ENCODE measurements at places on chromosomes 2 and 18.
A peak's percentile ranks its signal among the peaks of the same experiment; 100 is the strongest.

GRCh38 chr2:27263287-27264252 lies 723 bp upstream of the SLC30A3 start:
- DNase-seq: no peak
- no peaks in the 10 kb centered on the region for H3K36me3 ChIP-seq
- no peak overlapping the region for H3K27ac ChIP-seq
- peaks cover 72% of the 10 kb centered on the region for H3K27me3 ChIP-seq

- peaks cover 33% of the 10 kb centered on the region for H3K4me1 ChIP-seq
- H3K36me3 ChIP-seq: no peaks in the 10 kb centered on the region
- H3K27me3 ChIP-seq: no peaks in the 10 kb centered on the region
- H3K4me3 ChIP-seq: peak overlapping the region; percentile 99
- peak overlapping the region; percentile 98 for H3K27ac ChIP-seq
These were observed 1.0 kb downstream of the RTN4 start for GRCh38 chr2:55049043-55049820.

- H3K4me1 ChIP-seq: no peaks in the 10 kb centered on the region
- H3K36me3 ChIP-seq: no peaks in the 10 kb centered on the region
- no peak for DNase-seq
- no peak overlapping the region for H3K27ac ChIP-seq
These were observed 402.8 kb downstream of the RAD51AP2 start for GRCh38 chr2:17115466-17115865.

DNA sequence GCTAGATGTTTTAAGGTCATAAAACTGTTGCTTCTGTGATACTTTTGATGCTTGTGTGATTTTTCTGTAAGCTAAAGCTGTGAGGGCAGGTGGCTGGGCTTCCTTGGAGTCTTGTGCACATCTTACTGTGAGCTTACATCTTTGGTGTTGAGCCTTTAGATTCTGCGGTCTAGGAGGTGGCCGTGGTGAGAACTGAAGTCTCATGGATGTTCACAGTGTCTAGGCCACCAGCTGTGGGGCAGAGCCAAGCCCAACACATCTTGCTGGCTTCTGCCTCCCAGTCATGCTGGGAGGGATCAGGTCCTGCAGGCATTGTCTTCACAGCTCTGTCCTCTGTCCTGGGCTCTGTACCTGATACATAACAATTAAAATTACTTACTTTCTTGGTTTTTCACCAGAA lies 219.7 kb upstream of the HS6ST1 start:
- DNase-seq: no peak
- no peaks in the 10 kb centered on the region for H3K36me3 ChIP-seq
- H3K27ac ChIP-seq: no peak overlapping the region

DNA sequence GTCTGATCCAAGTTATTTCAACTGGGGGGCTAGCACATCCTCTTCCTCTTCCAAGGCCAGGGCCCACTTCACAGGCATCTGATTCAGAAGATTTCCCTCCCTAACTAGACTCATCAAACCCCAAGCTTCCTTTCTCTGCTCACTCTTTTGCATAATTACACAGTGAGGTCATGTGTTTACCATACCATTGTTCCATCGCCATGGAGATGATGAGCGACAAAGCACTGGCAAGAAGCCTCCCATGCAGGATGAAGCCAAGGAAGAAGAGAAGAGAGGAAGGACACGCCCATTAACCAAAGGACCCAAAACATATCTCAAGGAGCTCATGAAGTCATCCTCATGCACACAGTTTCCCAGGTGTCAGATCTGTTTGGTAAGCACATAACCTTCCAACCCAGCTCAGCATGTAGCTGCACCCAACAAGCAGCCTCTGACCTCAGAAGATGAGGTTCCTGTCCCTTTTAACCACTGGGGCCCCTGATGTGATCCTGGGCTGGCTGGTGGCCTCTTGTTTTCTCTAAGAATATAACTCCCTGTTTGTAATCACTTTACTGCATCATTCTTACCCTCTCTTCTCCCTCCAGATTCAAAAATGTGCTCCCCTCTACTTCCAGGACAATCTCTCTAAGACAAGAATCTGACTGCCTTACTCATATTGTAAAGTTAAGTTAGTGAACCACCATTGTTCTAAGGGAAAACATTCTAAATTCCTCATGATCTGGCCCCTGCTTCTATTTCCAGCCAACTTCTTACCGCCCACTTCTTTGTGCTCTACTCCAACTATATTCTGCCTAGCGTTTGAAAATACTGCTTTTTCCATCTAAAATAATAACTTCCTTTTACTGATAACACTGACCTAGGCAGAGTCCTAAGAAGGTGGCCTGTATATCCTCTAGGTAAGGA lies 190.1 kb downstream of the TTC32 start:
- H3K4me1 ChIP-seq: peaks cover 2% of the 10 kb centered on the region
- H3K4me3 ChIP-seq: no peak overlapping the region
- H3K27me3 ChIP-seq: no peaks in the 10 kb centered on the region

DNA sequence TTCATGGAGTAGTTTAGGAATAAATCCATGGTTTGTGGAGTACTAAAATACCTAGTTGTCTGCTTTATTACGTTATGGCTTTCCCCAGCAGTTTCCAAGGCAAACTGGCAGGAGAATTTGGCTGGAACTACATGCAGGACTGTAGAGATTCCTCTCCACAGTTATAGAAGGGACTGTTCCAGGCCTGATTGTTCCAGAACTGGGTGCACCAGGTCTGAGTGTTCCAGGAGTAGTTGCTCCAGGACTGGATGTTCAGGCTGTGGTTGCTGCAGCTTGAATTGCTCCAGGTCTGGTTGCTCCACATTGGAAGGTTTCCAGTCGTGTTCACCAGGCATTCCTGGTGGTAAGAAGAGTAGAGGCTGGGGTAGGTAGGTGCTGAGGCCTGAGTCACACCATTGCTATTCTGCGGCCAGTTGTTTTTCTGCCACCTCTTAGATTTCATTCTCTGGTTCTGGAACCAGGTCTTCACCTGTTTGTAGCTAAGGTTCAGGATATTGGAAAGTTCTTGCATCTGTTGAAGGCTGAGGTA lies 28.1 kb downstream of the SGPP2 start:
- H3K27ac ChIP-seq: no peak overlapping the region
- no peaks in the 10 kb centered on the region for H3K27me3 ChIP-seq
- H3K36me3 ChIP-seq: no peaks in the 10 kb centered on the region
- no peak for DNase-seq
- H3K4me3 ChIP-seq: no peak overlapping the region

DNA sequence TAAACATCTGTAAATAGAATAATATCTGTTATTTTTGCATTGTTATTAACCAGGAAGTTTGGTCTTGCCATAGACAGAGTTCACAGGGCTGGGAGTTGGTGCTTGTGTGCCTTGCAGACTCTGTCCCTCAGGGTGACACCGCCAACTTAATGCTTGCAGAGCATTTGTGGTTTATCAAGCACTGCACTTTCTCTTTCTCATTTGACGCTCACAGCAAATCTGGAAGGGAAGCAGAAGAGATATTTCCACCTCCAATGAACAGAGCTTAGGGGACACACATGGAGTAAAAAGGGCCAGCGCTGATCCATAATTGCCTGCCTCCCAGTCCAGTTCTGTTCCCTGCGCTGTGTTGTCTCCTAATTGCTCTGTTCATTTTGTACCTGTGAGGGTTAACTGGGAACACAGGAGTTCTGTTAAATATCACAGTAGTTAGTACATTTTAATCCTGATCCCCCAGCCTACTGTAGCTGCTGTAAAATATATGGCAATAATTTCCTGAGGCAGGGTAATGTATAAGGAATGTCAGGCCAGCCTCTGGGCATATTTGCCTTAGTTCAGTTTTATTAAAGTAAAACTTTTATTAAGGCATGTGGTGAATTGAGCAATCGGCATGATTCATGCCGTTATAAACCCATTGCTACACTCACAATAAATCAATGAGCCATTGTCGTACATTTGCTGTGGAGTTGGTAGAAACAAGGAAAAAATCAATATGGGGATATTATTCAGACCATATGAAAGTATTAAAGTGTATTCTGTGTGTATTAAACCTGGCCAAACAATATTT lies 182.5 kb upstream of the OSR1 start:
- peak; percentile 46 for DNase-seq
- H3K27ac ChIP-seq: peak overlapping the region; percentile 81
- H3K4me3 ChIP-seq: no peak overlapping the region
- H3K27me3 ChIP-seq: no peaks in the 10 kb centered on the region
- H3K36me3 ChIP-seq: no peaks in the 10 kb centered on the region
- H3K4me1 ChIP-seq: peaks cover 71% of the 10 kb centered on the region

- peaks cover 3% of the 10 kb centered on the region for H3K27me3 ChIP-seq
- DNase-seq: no peak
- no peaks in the 10 kb centered on the region for H3K36me3 ChIP-seq
- H3K4me3 ChIP-seq: no peak overlapping the region
These were observed 12.2 kb downstream of the PKDCC start for GRCh38 chr2:42060028-42060427.

GRCh38 chr2:61318553-61318952 lies 152.3 kb downstream of the USP34 start:
- H3K4me3 ChIP-seq: no peak overlapping the region
- no peaks in the 10 kb centered on the region for H3K27me3 ChIP-seq

GRCh38 chr18:34467058-34467457 lies 242.3 kb upstream of the NOL4 start:
- no peaks in the 10 kb centered on the region for H3K27me3 ChIP-seq
- H3K36me3 ChIP-seq: no peaks in the 10 kb centered on the region

GRCh38 chr2:67642046-67642382 lies 244.9 kb downstream of the ETAA1 start:
- peaks cover 6% of the 10 kb centered on the region for H3K27me3 ChIP-seq
- H3K36me3 ChIP-seq: no peaks in the 10 kb centered on the region
- H3K27ac ChIP-seq: no peak overlapping the region

- H3K4me3 ChIP-seq: no peak overlapping the region
- H3K27me3 ChIP-seq: no peaks in the 10 kb centered on the region
- no peak for DNase-seq
- no peaks in the 10 kb centered on the region for H3K36me3 ChIP-seq
- H3K27ac ChIP-seq: no peak overlapping the region
These were observed 379.0 kb upstream of the RND3 start for GRCh38 chr2:150866431-150866830.

DNA sequence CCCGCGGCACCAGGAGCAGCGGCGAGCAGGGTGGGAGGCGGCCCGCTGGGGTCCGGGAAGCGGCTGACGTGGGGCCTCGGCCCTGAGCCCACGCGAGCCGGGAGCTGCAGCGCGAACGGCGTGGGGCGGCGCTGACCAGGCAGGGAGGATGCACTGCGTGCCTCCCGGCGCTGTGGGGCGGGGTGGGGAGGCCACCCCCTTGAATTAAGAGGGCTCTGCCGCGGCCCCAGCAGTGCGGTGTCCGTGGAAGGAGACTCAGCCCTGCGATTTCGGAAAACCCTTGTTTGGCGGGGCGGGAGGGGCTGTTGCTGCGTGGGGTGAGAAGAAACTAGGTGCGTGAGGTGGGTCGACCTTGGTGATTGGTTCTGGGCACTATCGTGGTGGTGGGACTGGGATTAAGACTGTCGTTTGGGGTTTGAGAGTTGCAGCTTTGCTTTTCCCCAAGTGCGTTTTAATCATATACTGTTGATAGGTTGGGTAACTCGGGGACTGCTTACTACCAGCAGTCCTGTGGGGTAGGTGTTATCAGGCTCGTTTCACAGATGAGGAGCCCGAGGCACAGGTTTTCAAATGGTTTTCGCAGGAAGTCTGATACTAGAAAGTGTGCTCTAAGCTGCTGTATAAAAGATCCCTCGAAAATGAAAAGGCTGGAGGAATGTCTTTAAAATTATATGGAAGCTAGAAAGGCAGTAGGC lies 722 bp downstream of the ACSL3 start:
- peaks cover 40% of the 10 kb centered on the region for H3K4me1 ChIP-seq
- H3K27ac ChIP-seq: peak overlapping the region; percentile 90
- H3K27me3 ChIP-seq: no peaks in the 10 kb centered on the region
- peak overlapping the region; percentile 99 for H3K4me3 ChIP-seq

- H3K36me3 ChIP-seq: no peaks in the 10 kb centered on the region
- no peak overlapping the region for H3K4me3 ChIP-seq
- H3K27me3 ChIP-seq: no peaks in the 10 kb centered on the region
- DNase-seq: no peak
These were observed 54.5 kb downstream of the LONRF2 start for GRCh38 chr2:100267751-100268150.

GRCh38 chr2:121185571-121186074 lies 99.4 kb downstream of the TFCP2L1 start:
- H3K4me1 ChIP-seq: peaks cover 45% of the 10 kb centered on the region
- no peaks in the 10 kb centered on the region for H3K36me3 ChIP-seq
- DNase-seq: no peak
- no peaks in the 10 kb centered on the region for H3K27me3 ChIP-seq
- H3K27ac ChIP-seq: peak overlapping the region; percentile 57

DNA sequence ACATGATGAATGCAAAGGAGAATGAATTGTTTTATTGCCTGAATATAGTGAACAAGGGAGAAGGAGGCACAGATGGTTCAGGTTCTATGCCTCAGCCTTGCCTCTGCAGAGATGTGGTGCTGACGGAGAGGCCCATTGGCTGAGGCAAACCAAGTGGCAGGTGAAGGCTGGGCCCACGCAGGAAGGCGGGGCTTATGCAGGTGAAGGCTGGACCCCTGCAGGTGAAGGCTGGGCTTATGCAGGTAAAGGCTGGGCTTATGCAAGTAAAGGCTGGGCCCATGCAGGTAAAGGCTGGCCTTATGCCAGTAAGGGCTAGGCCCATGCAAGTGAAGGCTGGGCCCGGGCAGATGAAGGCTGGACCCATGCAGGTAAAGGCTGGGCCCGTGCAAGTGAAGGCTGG lies 414.7 kb downstream of the LRATD1 start:
- no peak overlapping the region for H3K4me3 ChIP-seq
- no peak for DNase-seq
- H3K4me1 ChIP-seq: no peaks in the 10 kb centered on the region
- no peak overlapping the region for H3K27ac ChIP-seq

- no peak for DNase-seq
- no peak overlapping the region for H3K27ac ChIP-seq
- H3K36me3 ChIP-seq: no peaks in the 10 kb centered on the region
These were observed 266.0 kb downstream of the SH3BP4 start for GRCh38 chr2:235217846-235218245.

- H3K36me3 ChIP-seq: no peaks in the 10 kb centered on the region
- H3K27me3 ChIP-seq: no peaks in the 10 kb centered on the region
- H3K4me3 ChIP-seq: no peak overlapping the region
These were observed 118.1 kb upstream of the EPAS1 start for GRCh38 chr2:46179037-46179621.

DNA sequence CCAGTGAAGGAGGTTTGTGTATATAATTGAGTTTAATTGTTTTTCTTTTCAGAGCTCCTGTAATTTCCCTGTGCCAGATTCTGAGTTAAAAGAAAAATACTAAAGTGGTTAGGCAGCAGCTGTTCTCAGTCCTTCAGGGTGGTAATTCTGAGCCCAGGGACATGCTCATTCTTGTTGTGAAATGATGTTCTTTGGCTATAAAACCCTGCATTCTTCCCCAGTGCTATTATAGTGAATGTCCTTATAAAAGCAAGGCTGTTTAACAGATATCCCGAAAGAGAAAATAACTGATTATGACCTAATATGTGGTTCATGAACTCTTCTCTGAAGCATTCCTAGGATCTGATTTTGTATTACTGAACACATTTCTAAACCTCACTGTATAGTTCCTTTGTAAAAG lies 34.0 kb downstream of the ADAM23 start:
- peak; percentile 49 for DNase-seq
- no peak overlapping the region for H3K4me3 ChIP-seq
- peaks cover 8% of the 10 kb centered on the region for H3K4me1 ChIP-seq

- no peaks in the 10 kb centered on the region for H3K36me3 ChIP-seq
- no peak overlapping the region for H3K4me3 ChIP-seq
- no peaks in the 10 kb centered on the region for H3K27me3 ChIP-seq
- H3K27ac ChIP-seq: no peak overlapping the region
- peaks cover 38% of the 10 kb centered on the region for H3K4me1 ChIP-seq
These were observed 33.0 kb upstream of the GLS start for GRCh38 chr2:190847504-190848081.

GRCh38 chr18:58887613-58887963 lies 22.9 kb downstream of the ZNF532 start:
- H3K4me3 ChIP-seq: no peak overlapping the region
- no peak for DNase-seq
- H3K4me1 ChIP-seq: no peaks in the 10 kb centered on the region
- H3K36me3 ChIP-seq: peaks cover 1% of the 10 kb centered on the region

GRCh38 chr2:142048581-142048980 lies 82.2 kb downstream of the LRP1B start:
- DNase-seq: no peak
- no peaks in the 10 kb centered on the region for H3K27me3 ChIP-seq
- no peak overlapping the region for H3K27ac ChIP-seq
- H3K4me3 ChIP-seq: no peak overlapping the region
